ENCODE measurements at places on chromosomes 12 and 14.

DNA sequence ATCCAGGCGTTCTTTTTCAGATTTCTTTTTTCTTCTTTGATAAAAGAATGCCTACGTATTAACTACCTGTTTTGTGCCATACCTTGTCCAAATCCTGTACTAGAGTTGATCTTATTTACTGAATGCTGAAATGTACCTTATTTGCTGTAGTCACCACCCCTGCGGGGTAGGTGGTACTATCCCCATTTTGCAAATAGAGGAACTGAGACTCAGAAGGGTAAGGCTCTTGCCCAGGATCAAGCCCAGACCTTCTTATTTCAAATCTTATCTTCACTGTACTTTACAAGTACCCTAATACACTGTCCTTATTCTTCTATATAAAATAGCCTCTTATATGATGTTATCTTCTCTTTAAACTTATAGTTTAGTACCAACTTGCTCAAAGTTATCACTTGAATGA lies 206.5 kb downstream of the SLC41A2 start:
- DNase-seq: no peak

DNA sequence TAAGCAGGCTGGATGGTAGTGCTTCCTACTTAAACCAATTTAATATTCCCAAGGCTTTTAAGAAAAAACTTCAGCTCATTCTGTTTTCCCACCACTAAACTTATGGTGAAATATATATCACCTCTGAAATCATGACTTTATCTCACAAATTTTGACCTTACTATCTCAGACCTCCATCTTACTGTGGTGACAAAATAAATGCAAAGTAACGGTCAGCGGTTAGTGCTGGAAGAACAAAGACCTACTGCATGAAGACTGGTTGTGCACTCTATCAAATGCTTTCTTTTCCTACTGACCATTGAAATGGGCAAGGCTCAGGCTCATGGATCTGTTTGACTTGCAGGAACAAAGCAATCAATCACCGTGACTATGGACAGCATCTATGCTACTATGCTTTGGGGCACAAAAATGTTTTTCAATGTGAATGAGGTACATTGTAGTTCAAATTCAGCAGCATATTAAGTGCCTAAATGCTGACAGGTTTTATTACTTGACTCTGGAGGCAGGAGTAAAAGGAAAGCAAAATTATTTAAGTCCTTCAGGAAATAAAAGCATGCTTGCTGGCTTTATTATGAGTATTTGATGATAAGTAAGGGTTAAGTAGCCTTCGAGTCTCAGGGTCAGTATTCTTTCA lies 43.1 kb upstream of the GTF2A1 start:
- no peak for DNase-seq

DNA sequence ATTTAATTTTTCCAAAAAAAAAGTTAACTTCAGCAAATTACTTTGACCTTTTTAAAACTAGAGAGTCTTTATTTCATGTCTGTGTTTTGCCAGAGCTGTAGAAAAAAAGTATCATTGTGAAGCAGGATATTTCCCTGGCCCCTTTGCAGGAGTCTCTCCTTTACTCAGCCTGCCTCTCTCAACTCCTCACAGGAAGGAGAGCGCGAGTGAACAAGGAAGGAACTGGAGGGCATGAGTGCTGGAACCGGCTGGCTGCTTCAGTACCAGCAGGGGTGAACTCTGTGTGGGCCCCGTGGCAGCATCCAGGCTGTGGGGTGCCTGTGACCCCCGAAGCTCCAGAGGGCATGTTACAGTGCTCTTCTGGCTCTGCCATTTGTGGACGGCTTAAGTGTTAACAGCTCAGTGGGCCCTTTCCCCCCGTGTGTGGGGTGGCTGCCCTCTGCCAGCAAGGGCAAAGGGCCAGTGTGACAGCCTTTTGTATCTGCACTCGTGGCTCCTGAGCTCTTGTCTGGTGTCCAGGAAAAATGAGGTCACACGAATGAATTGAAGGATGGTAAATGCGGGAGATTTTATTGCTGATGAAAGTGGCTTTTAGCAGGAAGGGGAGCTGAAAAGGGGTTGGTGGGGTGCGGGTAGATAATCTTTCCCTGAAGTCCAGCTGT lies 76.6 kb upstream of the KCNH3 start:
- DNase-seq: no peak

GRCh38 chr12:79978692-79979091 lies 43.8 kb upstream of the PPP1R12A start:
- no peak for DNase-seq

GRCh38 chr12:107526555-107527180 lies 158.9 kb upstream of the PWP1 start:
- DNase-seq: no peak

GRCh38 chr12:11879306-11879705 lies 191.4 kb upstream of the BCL2L14 start:
- DNase-seq: no peak

GRCh38 chr12:54246011-54246641 lies 33.8 kb downstream of the CBX5 start:
- no peak for DNase-seq

- DNase-seq: no peak
Observed at GRCh38 chr14:99055816-99056215, 216.2 kb downstream of the BCL11B start.

GRCh38 chr14:97706819-97707218 lies 909.6 kb downstream of the VRK1 start:
- DNase-seq: no peak

DNA sequence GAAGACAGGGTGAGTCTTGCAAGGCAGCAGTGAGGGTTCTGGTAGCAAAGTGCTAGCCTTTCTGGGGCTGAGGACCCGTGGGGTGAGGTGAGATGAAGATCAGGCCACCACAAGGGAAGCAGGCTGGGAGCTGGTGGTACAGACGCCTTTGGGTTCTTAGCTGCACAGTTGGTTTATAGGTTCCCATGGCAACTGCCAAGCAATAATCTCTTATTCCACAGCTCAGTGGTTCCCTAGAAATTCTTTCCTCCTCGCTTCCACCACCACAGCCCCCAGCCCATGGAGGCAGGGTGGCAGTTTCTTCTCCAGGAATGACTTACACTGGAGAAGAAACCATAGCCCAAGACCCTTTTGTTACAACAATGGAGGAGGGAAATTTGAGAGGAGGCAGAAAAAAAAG lies 82.1 kb downstream of the CMKLR1 start:
- no peak for DNase-seq

- DNase-seq: no peak
Observed at GRCh38 chr14:80959496-80959895, 4.1 kb downstream of the TSHR start.

GRCh38 chr12:58503731-58504130 lies 416.6 kb downstream of the LRIG3 start:
- DNase-seq: no peak

DNA sequence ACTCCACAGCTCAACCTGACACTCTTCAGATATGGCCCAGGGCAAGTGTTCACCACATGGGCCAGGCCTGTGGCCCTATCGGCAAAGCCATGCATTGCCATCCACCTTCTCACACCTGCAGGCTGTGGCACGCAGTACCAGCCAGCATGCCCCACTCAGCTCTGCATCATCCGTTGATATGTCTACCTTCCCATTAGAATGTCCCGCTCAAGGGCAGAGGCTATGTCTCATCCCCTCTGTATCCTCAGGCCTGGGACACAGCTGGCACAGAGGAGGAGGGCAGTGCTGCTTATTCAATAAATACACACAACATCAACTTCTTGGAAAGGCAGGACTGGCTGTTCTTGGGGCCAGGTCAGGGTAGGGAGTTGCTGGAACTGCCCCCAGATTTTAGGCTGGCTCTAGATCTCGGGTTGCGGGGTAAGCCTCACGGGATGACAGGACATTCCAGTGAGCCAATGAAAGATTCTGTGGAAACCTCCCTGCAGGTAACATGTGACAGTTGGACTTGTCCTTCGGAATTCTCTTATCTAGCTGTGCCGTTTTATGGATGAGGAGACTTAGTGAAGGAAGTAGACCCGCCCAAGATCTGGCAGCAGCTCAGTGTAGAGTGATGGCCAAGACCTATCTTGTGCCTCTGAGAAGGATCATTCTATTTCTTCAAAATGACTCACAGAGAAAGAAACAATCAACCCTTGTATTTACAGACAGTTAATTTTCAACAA lies 25.6 kb downstream of the SYNE3 start:
- no peak for DNase-seq

DNA sequence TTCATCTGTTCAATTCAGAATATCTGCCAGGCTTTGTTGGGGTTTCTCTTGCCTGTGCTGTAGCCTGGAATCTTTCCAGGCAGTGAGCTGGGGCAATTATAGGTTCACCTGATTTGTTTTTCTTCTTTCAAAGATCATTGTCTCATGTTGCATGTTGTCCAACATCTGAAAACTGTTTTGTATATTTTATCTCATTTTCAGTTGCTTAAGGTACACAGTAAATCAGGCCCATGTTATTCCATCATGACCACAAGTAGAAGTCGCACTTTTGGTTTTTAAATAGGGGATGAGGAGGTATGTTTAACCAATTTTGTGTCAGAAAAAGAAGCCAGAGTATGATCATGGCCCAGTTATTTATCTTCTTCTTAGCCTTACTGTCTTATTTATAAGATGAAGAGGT lies 24.9 kb upstream of the FUT8 start:
- no peak for DNase-seq

- no peak for DNase-seq
Observed at GRCh38 chr12:3197131-3197818, 120.1 kb downstream of the TSPAN9 start.

DNA sequence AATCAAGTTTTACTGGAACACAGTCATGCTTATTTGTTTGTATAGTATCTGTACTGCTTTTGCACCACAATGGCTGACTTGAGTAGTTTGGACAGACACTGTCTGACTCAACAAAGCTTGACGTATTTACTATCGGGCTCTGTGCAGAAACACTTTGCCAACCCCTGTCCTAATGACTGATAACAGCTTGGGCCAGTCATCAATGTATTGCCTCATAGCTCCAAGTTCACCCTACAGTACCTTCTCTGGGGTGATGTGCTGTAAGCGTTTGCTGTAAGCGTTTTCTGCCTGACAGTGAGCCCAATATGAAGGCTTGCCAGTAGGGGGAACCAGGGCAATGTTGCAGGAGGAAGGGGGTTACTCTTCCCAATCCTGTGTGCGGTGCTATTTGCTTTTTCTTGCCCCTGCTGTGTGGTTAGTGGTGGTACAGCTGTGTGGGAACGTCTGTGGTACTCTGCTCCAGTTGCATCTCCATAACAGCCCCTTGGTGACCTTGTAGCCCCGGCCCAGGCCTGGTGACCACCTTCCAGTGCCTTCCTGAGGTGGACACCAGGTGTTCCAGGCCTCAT lies 5.4 kb upstream of the CCDC177 start:
- DNase-seq: no peak

DNA sequence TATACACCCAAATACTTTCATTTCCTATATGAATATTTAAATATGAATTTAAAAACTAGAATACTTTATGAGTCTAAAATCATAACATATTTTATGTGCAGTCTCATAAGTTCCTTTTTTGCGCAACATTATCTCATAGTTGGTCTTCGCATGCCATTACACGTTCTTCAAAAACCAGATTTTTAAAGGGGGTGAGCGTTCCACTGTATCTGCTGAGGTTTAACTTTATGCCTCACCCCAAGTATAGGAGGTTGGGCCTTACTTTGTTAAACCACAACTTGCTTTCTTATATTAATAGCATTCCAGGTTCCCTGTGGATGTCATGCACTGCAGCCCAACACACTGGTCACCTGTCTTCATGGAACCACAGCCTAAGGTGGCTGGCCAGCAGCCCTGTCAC lies 118.6 kb downstream of the APAF1 start:
- DNase-seq: no peak

- DNase-seq: no peak
Observed at GRCh38 chr14:105980224-105980623, 453.8 kb downstream of the TMEM121 start.

- no peak for DNase-seq
Observed at GRCh38 chr12:58099476-58099875, 158.1 kb downstream of the ATP23 start.

- DNase-seq: no peak
Observed at GRCh38 chr12:99271071-99271470, 376.5 kb upstream of the GARIN6 start.

GRCh38 chr12:64059685-64060084 lies 162.4 kb downstream of the KICS2 start:
- DNase-seq: no peak

Measured in GF-D8 (cell line).